ENCODE measurements at places on chromosomes 1 and 21.

DNA sequence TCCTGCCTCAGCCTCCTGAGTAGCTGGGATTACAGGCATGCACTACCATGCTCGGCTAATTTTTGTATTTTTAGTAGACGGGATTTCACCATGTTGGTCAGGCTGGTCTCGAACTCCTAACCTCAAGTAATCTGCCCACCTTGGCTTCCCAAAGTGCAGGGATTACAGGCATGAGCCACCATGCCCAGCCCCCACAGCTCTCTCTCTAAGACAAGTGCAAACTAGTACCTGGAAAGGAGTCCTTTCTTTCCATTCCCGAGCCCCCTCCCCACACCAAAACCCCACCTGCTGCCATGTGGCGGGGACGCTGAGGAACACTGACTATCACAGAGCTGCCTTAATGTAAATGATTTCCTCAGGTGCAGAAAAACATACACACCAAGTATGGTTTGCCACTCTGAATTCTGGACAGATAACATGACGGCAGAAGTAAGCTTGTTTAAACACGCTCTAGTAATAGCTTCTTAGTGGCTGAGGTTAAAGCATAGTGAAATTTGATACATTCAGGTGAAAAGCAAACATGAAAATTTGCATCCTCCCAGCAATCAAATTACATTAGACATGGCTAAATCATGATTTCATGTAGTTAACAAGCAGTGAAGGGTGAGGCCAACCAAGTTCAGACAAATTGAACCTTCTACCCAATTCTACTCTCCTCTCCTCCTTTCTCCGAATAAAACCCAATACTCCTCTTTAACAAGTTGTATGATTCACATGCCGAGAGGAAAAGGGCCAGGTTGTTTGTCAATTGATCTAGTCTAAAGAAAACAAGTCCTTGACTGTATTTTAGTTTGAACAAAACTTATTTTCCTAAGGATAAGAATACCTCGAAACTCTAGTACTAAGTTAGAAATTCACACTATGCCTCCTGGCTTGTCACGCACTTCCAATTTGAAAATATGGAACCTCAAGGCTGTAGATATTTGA lies 19.8 kb downstream of the ERRFI1 start:
- DNase-seq: no peak

GRCh38 chr1:109802901-109803561 lies 39.3 kb upstream of the EPS8L3 start:
- no peak for DNase-seq

DNA sequence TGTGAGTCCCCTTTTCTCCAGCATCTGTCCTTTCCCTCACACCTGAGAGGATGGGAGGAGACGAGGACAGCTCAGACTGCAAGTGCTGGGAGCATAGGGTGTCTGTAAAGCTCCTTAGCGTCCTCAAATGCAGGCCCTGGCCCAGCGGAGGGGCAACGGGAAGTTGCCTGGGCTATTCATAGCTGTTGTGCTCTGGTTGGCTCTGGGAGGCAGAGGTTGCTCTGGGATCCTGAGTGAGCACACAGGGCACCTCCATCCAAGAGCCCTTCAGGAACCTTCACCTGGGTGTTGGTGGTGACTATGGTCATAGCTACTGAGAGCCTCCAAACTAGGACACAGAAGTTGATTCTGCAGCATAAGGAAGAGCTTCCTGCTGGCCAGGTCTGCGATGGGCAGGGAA lies 2.6 kb downstream of the PADI1 start:
- no peak for DNase-seq

DNA sequence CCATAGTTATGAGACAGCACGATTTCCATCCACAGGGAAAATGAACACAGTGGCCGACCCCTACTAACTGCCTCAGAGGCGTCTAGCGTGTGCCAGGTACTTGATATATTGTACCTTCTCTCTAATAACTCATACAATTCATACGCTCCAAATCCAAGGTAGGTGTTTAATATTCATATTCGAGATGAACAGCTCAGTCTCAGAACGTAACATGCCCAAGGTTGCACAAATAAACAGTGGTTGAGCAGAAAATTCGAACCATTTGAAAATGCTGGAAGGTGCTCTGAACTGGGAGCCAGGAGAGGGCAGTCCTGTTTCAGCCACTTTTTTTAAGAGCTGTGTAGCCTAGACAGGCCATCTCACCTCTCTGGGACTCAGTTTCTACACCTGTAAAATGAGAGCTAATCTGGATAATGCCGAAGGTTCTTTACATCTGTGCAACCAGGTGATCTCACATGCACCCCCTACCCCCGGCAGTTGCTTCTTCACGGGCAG lies 7.9 kb downstream of the SLC45A3 start:
- DNase-seq: no peak

GRCh38 chr1:162197615-162198421 lies 128.3 kb downstream of the NOS1AP start:
- DNase-seq: no peak

DNA sequence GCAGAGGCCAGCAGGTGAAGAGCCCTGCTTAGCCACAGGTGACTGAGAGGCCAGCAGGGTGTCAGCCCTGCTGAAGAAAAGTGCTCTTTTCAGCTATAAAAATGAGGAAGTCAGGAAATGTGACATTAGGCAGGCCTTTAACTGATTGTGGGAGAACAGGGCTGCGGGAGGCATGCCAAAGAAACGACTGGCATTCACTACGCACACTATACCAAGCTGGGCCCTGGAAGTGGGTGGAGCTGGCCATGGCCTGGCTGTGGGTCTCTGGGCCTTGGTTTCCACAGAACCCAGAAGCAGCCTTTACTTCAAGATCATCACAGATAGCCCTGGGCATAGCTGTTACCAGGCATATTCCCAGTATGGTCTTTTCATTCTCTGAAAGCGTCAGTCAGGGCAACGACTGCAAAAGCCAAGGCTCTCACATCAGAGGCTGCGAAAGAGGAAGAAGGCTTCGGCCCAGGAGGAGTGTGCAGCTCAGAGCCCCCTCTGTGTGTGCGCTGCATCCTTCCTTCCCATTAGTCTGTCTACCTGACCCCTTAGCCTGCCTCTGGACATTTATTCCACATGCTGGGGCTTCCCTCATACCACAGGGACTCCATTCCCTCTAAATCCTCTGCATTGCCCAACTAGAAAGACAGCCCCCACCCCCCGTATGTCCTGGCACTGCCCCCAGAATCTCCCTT lies 14.3 kb downstream of the SLC2A1 start:
- no peak for DNase-seq

DNA sequence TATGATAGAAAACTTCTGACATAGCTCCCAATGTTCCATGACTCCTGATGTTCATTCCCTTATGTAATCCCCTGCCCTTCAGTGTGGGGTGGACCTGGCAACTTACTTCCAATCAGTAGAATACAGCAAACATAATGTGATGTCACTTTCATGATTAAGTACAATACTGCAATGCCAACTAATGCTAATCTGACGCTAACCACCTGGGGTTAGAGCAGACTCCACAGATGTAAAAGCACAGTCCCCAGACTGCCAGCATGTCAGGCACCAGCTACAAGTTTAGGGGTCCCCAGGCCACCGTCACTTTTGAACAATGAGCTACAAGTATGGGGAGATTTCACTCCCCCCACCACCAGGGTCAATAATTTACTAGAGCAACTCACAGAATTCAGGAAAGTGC lies 32.3 kb upstream of the FBXO28 start:
- no peak for DNase-seq

- DNase-seq: no peak
Observed at GRCh38 chr21:38661197-38661871, 144.4 kb upstream of the ETS2 start.

GRCh38 chr1:53316766-53317581 lies 10.9 kb downstream of the LRP8 start:
- DNase-seq: no peak

DNA sequence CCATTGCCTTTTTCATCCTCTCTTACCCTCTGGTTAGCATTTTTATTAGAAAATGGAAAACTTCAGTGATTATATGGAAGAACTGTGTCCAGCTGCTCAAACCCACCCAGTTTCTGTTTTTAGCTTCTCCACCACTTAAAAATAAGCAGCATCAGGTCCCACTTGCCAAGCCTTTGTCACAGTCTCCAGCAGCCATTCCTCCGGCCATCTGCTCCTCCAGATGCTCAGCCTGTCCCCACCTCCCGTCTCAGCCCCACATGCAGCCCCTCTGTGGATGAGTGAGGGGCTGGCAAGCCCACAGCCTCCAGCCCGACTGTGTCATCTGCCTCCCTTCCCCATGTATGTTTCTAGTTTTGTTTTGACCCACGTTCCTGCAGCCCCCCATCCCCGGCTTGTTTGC lies 289.7 kb downstream of the HHAT start:
- DNase-seq: no peak

DNA sequence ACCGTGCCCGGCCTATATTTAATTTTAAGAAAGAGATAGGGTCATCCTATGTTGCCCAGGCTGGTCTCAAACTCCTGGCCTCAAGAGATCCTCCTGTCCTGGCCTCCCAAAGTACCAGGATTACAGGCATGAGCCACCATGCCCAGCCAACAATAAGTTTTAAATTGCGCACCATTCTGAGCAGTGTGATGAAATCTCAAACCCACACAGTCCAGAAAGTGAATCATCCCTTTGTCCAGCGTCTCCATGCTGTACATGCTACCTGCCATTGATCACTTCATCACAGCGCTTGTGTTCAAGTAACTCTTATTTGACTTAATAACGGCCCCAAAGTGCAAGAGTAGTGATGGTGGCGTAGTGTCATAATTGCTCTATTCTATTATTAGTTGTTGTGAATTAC lies 75.4 kb downstream of the APP start:
- no peak for DNase-seq

DNA sequence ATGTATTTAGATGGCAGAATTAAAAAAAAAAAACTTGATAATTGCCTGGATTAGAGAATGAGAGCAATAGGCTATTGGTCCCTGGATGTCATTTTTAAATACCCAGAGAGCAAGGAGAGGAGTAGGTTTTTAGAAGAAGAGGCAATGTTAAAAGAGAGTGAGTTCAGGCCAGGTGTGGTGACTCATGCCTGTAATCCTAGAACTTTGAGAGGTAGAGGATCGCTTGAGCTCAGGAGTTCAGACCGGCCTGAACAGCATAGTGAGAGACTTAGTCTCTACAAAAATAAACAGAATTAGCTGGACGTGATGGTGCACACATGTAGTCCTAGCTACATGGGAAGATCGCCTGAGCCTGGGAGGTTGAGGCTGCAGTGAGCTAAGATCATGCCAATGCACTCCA lies 15.9 kb upstream of the MUTYH start:
- DNase-seq: no peak

DNA sequence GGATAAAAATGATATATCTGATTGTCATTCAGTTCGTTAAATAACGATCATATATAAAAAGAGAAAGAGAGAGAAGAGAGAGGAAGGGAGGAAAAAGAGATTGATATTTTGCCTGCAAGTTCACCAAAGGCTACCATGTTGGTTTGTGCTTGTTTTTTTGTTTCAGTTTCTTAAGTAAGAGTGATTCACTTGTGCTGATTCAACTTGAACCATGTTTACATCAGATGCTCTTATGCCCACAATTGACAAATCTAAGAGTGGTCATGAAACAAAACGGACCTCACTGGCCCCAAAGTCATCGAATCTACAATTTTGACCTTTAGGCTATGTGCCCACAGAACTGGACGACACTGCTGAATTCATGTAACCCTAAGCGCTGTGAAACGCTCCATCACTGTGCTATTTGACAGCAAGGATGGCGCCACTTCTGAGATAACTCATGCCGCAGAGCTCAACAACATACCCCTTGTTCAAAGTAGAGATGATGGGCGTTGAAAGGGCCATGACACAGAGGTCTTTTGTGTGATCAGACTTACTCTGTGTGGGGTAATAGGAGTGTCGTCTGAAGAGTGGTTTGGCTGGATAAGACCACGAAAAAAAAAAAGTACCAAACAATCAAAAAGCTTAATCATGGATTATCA lies 481.4 kb downstream of the SETD4 start:
- DNase-seq: no peak

- DNase-seq: no peak
Observed at GRCh38 chr1:91744953-91745639, 140.9 kb downstream of the TGFBR3 start.

- DNase-seq: no peak
Observed at GRCh38 chr21:35053356-35054096, 4.4 kb upstream of the RUNX1 start.

GRCh38 chr1:185257950-185258208 lies 59.2 kb downstream of the IVNS1ABP start:
- DNase-seq: no peak

- DNase-seq: no peak
Observed at GRCh38 chr1:203408486-203409481, 57.9 kb upstream of the FMOD start.

GRCh38 chr1:198155253-198155652 lies 1.5 kb upstream of the NEK7 start:
- DNase-seq: no peak

DNA sequence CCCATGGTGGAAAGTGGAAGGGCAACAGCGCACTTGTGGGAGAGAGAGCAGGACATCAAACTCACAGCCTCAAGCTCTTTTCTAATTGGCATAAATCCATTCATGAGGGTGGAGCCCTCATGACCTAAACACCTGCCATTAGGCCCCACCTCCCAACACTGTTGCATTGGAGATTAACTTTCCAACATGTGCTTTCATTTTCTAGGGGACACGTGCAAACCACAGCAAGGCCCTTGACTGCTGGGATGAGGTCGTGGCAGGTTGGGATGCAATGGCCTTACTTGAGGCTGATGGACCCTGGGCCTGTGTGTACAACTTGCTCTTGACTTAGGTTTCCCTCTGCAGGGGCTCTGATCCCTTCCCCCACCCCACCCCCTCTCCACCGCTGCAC lies 35.9 kb upstream of the NEK2 start:
- DNase-seq: no peak

DNA sequence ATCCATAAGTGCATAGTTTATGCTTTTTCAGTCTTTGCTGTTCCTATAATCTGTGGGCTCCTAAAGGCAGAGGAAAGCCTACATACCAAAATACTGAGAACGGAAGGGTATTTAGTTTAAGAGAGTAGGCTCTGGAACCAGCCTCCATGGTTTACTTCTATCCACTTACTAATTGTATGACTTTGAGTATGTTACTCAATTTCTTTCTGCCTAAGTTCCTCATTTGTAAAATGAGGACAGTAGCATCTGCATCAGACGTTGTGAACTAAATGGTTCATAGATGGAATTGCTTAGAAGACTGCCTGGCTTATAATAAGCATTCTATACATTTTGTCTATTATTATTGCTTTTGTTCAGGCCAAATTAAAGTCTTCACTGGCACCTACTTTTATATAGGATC lies 111.0 kb downstream of the NTNG1 start:
- no peak for DNase-seq
